ENCODE measurements at places on chromosomes 2 and 18.

DNA sequence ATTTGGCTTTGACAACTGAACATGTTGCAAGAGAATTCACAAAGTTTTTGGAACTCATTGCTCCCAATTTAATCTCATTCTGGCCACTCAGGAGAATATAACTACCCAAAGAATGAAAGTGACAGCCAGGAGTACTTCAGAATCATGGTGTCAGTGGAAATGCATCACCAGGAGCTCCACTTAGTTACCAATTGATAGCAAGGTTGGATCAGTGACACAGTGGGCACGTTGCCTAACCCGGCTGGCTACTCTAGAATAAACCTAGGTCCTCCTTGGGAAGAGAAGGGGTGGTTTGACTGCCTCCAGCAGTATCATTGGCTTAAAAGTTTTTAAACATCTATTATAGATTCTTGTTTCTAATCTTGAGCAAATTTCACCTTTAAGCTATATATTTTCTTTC, 40.0 kb upstream of the LRP1B start:
- no peak for DNase-seq

- no peak for DNase-seq
Measured at GRCh38 chr18:21080576-21080975, 31.0 kb downstream of the ROCK1 start.

- DNase-seq, result no peak
Measured at GRCh38 chr2:43159797-43160196, 66.6 kb downstream of the ZFP36L2 start.

DNA sequence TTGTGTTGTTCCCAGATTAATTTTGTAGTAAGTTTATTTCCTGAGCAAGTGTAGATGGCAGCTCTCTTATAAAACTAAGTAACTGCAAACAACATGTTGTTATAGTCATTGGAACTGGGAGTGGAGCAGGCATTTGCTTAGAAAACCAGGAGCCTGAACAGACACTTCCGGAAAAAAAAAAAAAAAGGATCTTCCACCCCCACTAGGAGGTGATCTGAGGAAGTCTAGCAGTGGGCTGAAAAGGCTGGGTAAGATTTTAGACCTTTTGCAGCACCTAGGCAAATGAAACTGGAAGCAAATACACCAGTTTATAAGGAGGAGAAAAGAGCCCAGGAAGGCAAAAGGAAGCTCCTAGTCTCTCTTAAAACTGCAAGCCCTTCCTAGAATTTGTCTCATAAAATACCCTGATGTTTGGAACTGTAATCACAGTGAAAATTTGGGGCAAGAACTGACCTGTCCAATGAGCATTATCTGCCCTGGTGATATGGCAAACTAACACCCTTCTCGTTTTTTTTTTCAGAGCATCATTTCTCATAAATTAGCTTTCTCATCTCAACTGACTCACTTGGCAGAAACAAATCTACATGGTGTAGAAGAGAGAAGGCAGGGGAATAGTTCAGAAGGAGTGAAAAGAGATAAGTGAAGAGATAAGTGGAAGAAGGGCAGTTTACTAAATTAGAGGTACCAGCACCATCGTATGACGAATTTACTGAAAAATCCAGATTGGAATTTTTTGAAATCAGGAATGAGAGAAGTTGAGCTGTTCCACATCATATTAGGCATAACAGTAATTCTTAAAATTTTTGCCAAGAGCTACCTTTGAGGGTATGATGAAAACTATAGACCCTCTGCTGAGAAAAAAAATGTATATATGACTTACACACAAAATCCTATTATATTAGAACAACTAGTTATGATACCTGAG, 4.2 kb upstream of the CCNYL1 start:
- no peak for DNase-seq

GRCh38 chr2:229868794-229869193, 53.0 kb downstream of the TRIP12 start:
- no peak for DNase-seq

- DNase-seq, result no peak
Measured at GRCh38 chr2:72117029-72117428, 30.6 kb downstream of the CYP26B1 start.

- DNase-seq, result no peak
Measured at GRCh38 chr18:3605954-3606443, 156.0 kb downstream of the TGIF1 start.

DNA sequence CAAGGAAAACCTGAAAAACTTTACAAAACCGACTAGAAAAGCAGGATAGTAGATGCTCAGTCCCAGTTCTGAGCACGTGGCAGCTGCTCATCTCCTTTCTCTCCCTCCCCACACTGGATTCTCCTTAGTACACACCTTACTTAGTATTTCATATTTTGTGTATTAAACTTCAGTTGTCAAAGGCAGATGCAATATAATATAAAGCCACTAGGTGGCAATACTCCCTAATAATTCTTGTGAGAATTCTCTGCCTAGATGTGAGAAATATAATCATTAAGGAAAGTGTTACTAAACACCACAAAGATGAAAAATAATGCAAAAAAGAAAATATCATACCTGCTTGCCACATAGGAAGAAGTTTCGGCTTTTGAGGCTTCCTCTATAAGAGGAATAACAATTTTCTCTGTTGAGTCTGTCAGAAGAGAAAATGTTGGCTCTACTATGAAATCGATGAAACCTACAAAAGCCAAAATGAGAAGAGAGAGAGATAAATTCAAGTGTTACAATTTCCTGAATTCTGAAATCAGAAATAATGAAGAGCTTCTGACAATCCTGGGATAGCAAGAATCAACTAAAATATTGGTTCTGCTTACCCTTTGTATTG, 200.6 kb downstream of the PPP1R1C start:
- peak; percentile 52 for DNase-seq

- DNase-seq, result no peak
Measured at GRCh38 chr2:208541989-208542464, 135.4 kb downstream of the PTH2R start.

GRCh38 chr2:214651451-214651850, 158.0 kb downstream of the BARD1 start:
- DNase-seq, result no peak

DNA sequence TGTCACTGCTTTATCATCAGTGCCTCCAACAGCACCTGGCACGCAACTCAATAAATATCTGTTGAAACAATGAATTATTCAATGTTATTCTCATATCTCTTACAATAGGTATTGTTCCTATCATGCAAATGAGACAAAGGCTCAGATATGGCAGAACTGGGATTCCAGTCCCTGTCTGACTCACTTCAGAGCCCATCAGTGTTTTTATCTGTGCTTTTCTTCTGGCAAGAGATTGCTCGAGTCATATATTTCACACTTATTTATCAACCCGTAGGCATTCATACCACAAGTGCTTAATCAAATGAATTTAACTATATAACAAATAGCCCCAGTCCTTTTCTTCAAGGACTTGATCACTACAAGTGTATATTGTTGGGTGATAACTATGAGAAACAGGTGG, 76.4 kb upstream of the TSPYL6 start:
- DNase-seq, result no peak

GRCh38 chr2:160694221-160694620, 200.6 kb upstream of the RBMS1 start:
- no peak for DNase-seq

GRCh38 chr2:57516698-57517340, 529.8 kb upstream of the VRK2 start:
- peak; percentile 17 for DNase-seq

DNA sequence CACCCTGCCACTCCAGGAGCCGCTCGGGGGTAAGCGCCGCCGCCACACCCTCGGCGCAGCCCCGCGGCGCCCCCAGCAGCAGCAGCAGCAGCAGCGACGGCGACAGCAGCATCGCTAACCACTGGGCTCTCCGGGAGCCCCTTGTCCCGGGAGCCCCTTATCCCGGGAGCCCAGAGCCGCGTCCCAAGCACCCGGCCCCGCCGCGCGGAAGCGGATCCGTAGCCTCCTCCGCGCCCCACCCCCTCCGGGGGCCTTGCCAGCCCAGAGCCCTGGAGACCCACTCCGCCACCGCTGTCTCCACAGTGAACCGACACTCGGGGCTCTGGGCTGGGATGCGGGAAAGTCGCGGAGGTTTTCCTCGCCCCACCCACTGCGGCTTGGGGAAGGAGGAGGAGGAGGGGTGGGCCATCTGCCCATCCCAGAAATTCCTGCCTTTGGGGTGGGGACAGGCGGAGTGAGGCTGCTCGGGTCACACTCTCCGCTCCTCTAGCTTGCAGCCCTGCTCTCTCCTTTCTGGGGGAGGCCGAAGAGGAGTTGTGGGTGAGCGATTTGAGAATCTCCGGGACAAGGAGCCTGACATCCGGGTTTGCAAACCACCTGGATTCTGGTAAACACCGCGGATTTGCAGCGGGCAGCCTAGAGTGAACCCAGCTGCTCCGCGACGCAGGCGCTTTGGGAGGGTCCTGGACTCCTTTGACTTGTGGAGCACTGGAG, at the start of gene PLA2R1:
TSS of gene PLA2R1 (minus strand) at position 324 of the 714 bp plus-strand sequence. CDS start at position 112, 212 bp downstream.
- DNase-seq, result no peak

- peak; percentile 31 for DNase-seq
Measured at GRCh38 chr2:1617425-1618021, 126.8 kb downstream of the PXDN start.

GRCh38 chr2:36270758-36271157, 84.8 kb upstream of the CRIM1 start:
- no peak for DNase-seq

GRCh38 chr2:238786792-238787490, 60.9 kb upstream of the TWIST2 start:
- no peak for DNase-seq

- no peak for DNase-seq
Measured at GRCh38 chr2:69577467-69578197, 65.9 kb downstream of the AAK1 start.

GRCh38 chr18:48186131-48186766, 222.9 kb downstream of the ZBTB7C start:
- DNase-seq, result peak; percentile 36

GRCh38 chr2:190344276-190344827, 963 bp downstream of the INPP1 start:
- DNase-seq, result peak; percentile 68

DNA sequence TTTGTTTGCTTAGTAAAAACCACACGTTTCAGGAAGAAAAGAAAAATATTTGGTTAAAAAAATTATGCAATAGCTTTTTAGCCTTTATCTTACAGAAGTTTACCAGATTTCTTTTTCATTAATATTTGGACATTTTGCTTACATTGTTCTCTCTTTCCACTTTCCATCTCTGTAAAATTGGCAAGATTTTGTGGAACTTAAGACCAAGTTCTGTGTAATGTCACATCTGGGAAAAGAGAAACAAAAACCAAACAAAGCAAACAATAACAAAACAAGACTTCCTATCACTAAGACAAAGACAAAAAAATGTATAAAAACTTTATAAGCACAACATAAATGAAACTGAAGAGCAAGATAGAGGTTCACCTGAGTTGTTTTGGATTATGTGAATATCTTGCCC, 1392.1 kb upstream of the CELF4 start:
- no peak for DNase-seq

- DNase-seq, result no peak
Measured at GRCh38 chr2:54455131-54455562, 980 bp upstream of the SPTBN1 start.

DNA sequence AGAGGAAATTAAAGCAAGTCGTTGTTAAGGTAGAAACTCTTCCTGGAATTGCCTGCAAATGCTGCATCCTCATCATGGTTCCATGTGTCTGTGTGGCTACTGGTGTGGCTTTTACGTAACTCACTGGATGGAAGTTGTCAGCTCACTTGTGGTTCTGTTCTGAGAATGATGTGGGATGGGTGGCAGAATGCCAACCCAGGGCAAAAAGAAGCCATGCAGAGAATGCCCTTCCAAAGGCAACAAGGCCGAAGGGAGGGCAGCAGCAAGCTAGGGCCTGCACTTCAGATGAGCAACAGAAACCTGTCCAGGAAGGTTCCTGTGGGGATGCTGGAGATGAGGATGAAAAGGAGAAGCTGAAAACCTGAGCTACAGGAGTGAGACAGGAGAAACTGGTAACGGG, 10.4 kb upstream of the NAPG start:
- DNase-seq, result no peak

GRCh38 chr2:60368456-60368855, 185.0 kb downstream of the BCL11A start:
- no peak for DNase-seq

GRCh38 chr2:43157506-43158246, 68.7 kb downstream of the ZFP36L2 start:
- DNase-seq, result no peak

DNA sequence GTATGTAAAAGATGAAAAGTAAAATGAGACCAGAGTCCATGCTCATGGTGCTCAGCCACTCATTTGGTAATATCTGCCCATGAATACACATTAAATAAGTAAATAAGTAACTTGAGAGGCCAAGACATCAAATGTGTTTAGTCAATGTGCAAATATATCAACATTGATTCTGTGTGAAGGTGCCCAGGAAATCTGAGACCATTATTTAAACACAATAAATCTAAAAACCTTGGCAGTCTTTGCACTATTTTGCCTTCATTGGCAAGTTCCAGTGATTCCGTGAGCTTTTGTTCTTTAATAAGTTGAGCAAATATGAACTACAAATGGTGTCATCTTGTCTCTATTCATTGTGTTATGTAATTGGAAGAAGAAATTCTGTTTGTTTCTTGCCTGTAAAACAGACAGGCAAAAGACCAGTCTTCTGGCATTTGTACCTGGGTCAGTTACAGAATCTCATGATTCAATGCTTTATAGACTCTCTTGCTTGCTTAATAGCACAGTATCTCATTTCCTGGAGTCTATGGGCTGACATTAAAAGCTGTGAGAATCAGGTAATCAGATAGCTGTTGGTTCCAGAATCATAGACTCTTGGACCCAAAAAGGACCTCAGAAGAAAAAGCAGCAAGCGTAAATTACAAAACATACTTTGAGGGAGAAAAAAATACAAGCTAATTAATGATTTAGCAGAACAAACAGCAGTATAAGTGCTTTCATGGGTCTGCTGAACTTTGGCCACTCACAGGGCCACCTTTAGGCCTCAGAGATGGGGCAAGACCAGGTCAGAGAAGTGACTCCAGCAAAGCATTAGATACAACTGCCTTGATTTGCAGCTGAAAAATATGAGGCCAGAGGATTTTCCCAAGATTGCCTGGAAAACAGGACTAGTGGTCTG, 20.0 kb upstream of the SERPINB3 start:
- DNase-seq, result peak; percentile 93

DNA sequence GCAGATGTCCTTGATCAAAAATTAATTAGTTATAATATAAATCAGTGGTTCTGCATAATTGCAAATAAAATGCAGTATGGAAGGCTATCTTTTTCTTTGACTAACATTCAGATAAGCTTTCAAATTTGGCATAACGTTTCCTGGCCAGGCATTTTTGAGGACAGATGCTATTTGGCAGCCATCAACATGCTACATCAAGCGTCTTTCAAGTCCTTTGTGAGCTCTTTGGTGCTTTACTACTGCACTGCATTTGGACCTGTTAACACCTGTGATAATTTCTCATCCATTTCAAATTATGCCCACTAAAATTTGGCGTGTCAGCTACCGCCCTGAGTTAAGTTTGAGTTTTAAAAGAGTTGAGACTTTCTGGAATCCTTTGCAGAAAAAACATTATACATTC, 545.7 kb downstream of the STK39 start:
- no peak for DNase-seq

GRCh38 chr18:9926977-9927376, 13.2 kb downstream of the VAPA start:
- DNase-seq, result no peak

All from COR-L47 (cell line).